Vagina (tissue), 2 donors: ENCODE measurements at places on chromosomes 6 and 20. TPM values are rescaled to one million over a fixed set of nuclear protein-coding genes. Genes with fewer than 3 reads are reported as not detected.

Gene STX16
- total RNA-seq: 49.4 TPM

Gene C6orf15
- total RNA-seq: not detected

Gene NEDD9
- 45.4 TPM for total RNA-seq

Gene RREB1
- 57.2 TPM for total RNA-seq

Gene C6orf132
- total RNA-seq: 78.6 TPM

Gene MAS1
- 0.49 TPM for total RNA-seq

Gene PLN
- total RNA-seq: 33.9 TPM

Gene WFDC9
- total RNA-seq: not detected

Gene NR2E1
- not detected for total RNA-seq

Gene HLA-DQA1
- 7.4 TPM for total RNA-seq

Gene PNLDC1
- total RNA-seq: not detected

Gene GPR6
- not detected for total RNA-seq

Gene PSMB9
- 19.6 TPM for total RNA-seq

Gene SYCP2L
- total RNA-seq: 0.25 TPM

Gene TDRD6
- 0.49 TPM for total RNA-seq

Gene R3HDML
- total RNA-seq: not detected

Gene HEY2
- total RNA-seq: 0.98 TPM

Gene TFAP2C
- total RNA-seq: 20.6 TPM

Gene HLA-DRA
- 158 TPM for total RNA-seq

Gene CUL9
- total RNA-seq: 49.1 TPM

Gene HS3ST5
- total RNA-seq: not detected

Gene GLP1R
- total RNA-seq: not detected

Gene POM121L2
- total RNA-seq: not detected

Gene BPIFB4
- total RNA-seq: not detected

Gene HCRTR2
- not detected for total RNA-seq

Gene AKAP12
- 88.1 TPM for total RNA-seq

Gene TINAG
- not detected for total RNA-seq

Gene RAET1L
- 8.3 TPM for total RNA-seq

Gene SPDEF
- not detected for total RNA-seq

Gene CALHM4
- not detected for total RNA-seq

Gene RNF182
- 2.2 TPM for total RNA-seq

Gene MICAL1
- 54.0 TPM for total RNA-seq

Gene SULF2
- total RNA-seq: 157 TPM

Gene CD83
- total RNA-seq: 26.0 TPM

Gene SLC17A3
- not detected for total RNA-seq

Gene PKIG
- 146 TPM for total RNA-seq

Gene SLC52A3
- total RNA-seq: 1.7 TPM

Gene CCM2L
- 8.6 TPM for total RNA-seq

Gene TRIM40
- not detected for total RNA-seq

Gene ANKRD66
- total RNA-seq: not detected

Gene STMND1
- not detected for total RNA-seq

Gene HRH3
- total RNA-seq: not detected

Gene PDYN
- not detected for total RNA-seq

Gene TAGAP
- 8.1 TPM for total RNA-seq

Gene TFEB
- 37.8 TPM for total RNA-seq

Gene PRDM13
- not detected for total RNA-seq

Gene JPH2
- 13.8 TPM for total RNA-seq

Gene SENP6
- total RNA-seq: 78.8 TPM

Gene SLC32A1
- not detected for total RNA-seq

Gene RING1
- total RNA-seq: 32.7 TPM
